ENCODE measurements at places on chromosomes 4 and X. TPM values are rescaled to one million over a fixed set of nuclear protein-coding genes. Genes with fewer than 3 reads are reported as not detected.

DNA sequence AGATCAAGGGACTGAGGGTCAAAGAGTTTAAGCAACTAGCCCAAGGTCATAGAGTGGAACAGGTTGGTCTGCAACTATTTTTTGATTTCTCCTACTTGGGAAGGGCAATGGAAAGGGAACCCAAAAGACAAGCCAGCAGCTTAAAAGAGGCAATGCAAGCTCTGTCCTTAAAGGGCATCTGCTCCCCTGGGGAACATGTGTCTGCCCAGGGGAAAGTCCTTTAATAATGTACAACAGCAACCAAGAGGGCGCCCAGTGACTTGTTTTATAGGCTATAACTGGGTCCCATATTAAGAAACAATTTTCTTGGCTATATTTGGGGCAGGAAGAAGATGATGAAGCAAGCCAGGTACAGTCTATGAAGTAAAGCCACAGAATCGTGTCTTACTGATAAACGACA is 54.7 kb upstream of the RBM47 start:
- DNase-seq, result no peak

DNA sequence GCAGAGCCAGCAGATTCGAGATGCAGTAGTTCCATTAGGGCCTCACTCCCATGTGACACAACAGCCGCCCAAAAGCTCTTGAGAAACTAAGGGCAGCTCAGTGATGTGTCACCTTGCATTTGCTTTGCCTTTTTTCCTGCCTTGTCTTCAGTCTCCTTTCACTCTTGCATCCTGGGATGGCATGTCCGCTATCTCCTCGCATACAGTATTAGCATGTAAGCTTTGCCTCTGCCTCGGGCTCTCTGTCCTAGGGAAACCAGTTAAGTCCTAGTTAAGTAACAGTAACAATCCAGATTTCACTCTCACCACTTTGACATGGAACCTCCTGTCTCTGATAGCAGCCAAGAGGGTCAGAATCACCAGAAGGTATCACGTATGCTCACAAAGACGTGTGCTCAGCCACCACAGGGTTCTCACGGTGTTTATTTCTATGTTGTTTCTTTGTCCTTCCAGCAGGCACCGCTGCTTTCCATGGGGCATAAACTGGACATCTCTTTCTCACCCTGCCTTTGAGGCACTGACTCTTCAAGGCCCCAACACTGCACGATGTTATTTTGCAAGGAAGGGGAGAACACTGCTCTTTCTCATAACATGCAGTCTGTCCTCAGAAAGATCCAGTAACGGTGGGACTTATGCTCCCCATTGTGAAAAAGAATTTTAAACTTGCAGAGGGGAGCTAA is 26.7 kb upstream of the SORBS2 start:
- DNase-seq, result no peak

DNA sequence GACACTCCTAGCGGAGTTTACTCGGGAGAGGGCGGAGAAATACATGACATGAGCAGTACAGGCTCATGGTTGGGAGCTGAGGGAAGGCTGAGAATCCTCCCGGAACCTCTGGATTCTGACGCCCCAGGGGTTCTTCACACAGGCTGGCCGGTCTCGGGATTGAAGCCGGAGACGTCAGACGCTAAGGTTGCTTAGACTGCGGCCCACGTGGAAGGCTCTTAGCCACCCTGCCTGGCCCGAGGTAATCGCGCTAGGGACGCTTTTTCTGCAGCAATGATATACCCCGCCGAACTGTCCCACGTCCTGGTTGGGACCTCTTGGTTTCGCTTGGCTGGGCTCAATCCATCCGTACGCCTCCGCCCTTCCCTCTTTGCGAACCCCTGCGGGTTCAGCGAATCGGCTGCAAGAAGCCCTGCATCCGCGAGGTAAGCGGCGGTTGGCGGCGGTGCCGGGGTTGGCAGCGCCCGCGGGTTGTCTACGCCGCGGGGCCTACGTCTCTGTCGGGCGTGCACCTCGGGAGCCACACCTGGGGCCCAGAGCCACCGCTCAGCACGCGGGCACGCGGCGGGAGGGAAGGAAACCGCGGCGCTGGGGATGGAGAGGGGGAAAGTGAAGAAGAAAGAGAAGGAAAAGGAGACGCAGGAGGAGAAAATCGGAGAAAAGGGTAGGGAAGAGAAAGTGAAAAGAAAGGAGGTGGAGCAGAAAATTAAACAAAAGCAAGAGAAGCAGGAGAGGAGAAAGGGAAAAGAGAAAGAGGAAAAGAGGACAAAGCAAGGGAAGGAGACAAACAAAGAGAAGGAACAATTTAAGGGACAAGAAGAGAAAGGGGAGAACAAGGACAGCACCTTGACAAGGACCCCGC is at the start of gene ARL9:
Gene ARL9, plus strand, starts transcription at position 523 of the 862 bp plus-strand sequence. Its CDS starts 72 bp downstream, at position 595.
- DNase-seq, result peak; percentile 11

DNA sequence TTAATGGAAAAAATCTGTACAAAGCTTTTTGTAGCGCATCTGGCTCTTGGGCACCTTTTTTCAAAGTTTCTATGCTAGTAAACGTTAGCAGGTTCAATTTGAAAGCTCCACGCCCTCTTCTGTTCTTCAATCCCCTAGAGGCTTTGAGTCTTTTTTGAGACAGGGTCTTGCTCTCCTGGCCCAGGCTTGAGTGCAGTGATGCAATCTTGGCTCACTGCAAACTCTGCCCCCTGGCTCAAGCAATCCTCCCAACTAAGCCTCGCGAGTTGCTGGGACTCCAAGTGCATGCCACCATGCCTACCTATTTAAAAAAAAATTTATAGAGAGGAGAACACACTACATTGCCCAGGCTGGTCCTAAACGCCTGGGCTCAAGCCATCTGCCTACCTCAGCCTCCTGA is 9.2 kb downstream of the RXFP1 start:
- no peak for DNase-seq

GRCh38 chr4:42344749-42345148 is 52.5 kb upstream of the SHISA3 start:
- DNase-seq, result no peak

GRCh38 chr4:5814421-5814820 is 78.5 kb downstream of the CRMP1 start:
- DNase-seq, result no peak

DNA sequence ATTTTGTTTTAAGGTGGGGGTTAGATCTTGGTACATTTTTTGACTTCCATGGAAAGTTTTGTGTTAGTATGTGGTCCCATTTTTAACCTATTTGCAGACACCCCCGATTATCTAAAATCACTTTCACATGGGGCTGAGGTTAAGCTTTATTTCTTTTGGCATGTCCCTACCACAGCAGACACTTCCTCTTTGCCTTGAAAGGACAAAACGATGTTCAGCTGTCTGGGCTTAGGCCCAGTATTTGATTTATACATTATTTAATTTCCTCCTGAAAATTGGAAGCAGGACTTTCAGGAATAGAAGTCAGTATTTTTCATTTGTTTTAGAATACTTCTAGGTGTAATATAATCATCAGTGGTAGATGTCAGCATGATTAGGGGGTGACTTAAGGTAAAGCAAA is 112.4 kb upstream of the SPRY1 start:
- no peak for DNase-seq

DNA sequence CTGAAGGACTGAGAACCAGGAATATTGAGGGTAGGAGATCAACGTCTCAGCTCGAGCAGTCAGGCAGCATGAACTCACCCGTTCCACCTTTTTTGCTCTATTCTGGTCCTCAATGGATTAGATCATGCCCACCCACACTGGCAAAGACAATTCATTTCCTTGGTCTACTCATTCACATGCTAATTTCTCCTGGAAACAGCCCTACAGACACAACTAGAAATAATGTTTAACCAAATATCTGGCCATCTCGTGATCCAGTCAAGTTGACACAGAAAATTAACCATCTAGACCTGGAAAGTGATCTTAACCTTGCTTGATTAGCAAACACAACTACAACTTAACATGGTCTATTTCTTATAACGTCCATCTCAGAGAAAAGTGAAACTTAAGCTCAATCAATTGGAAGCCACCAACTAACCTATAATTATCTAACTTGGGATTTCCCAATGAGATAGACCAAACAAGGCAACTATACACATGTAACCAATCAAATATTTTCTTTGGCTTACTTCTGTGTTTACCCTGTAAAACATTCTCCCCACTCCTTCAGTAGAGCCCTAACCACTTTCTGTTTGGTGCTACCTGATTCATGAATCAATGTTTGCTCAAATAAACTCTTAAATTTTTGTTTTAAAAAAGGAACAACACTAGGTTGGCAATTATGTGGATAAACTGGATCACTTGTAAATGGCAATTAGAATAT is 69.7 kb upstream of the MAMLD1 start:
- DNase-seq, result no peak

DNA sequence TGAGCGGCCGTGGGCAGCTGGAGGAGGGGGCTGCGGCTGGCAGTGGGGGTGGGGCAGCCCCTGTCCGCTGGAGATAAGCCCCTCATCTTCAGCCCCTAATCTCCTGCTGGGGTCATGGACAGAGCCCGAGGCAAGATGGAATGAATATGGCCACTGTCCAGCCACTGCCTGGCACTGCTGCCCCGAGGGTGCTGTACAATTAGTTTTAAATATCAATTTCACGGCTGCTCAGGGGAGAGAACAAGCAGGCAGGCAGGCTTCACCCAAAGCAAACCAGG is 64.1 kb upstream of the NKX1-1 start:
- no peak for DNase-seq

GRCh38 chr4:80576796-80577195 is 241.3 kb downstream of the CFAP299 start:
- DNase-seq, result no peak

The GNRHR gene
- not detected for total RNA-seq

Measured in tibial nerve (tissue), 4 donors.